Non-pigmented ciliary epithelial cell (primary cell): ENCODE measurements at places on chromosomes 3 and 15.

- DNase-seq: no peak
Observed at GRCh38 chr3:69324362-69325025, 61.4 kb downstream of the FRMD4B start.

DNA sequence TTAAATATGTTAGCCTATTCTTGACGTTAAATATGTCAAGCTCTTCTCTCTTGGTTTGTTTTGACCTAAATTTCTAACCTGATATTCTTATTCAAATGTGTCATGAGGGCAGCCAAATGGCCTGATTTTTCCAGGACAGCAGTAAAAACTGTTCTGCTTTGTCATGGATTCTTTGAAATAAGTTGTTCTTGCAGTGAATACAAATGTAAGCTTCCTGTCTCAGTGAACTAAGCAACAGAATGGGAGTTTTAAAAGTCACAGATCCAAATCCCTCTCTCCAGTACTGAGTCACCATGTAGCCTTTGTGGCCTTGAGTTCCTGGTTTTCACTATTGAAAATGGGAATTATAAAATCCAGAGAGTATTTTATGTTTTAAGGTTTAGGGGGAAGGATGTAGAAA lies 301.8 kb downstream of the NLGN1 start:
- DNase-seq: no peak

DNA sequence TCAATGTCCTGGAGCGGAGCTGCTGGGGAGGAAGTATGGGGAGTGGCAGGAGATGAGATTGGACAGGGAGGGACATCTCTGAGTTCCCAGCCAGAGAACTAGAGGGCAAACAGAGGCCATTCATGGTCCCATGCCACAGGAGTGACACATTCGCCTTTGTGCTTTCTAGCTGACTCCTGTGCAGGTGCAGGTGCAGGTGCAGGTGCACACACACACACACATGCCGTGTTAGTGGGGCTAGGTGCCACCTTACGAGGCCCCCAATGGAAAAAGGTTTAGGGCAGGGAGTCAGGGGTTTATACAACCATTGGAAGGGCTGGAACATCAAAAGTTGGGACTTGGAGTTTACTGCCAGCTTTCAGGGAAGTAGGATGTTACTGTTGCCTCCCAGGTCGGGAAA lies 52.0 kb downstream of the TPRA1 start:
- DNase-seq: no peak

DNA sequence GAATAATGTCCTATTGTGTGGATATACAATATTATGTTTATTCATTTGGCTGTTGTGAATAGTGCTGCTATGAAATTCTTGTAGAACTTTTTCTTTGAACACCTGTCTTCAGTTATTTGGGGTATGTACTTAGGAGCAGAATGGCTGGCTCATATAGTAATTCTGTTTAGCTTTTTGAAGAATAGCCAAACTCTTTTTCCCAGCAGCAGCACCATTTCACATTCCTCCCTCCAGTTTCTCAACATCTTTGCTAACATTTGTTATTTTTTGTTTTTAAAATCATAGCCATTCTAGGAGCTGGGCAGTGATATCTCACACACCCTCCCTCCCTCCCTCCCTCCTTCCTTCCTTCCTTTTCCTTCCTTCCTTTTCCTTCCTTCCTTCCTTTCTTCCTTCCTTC lies 39.7 kb downstream of the LSM3 start:
- DNase-seq: no peak

DNA sequence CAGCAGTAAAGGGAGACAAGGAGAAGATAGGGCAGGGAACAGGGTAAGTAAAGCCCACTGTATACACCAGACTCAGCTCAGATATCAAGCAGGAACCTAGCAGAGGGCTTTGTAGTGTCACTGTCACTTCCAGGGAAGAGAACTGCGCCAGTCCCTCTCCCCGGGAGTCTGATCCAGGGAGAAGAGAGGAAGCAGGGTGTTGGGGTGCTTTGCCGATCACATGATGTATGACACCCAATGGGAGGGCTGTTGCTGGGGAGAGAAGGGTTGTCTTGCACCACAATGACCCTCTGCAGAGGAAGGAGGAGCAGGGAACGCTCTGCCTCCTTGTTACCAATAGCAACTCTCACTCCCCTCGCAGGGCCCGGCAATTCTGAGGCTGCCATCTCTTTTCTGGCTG lies 147.2 kb upstream of the SLC2A2 start:
- no peak for DNase-seq

DNA sequence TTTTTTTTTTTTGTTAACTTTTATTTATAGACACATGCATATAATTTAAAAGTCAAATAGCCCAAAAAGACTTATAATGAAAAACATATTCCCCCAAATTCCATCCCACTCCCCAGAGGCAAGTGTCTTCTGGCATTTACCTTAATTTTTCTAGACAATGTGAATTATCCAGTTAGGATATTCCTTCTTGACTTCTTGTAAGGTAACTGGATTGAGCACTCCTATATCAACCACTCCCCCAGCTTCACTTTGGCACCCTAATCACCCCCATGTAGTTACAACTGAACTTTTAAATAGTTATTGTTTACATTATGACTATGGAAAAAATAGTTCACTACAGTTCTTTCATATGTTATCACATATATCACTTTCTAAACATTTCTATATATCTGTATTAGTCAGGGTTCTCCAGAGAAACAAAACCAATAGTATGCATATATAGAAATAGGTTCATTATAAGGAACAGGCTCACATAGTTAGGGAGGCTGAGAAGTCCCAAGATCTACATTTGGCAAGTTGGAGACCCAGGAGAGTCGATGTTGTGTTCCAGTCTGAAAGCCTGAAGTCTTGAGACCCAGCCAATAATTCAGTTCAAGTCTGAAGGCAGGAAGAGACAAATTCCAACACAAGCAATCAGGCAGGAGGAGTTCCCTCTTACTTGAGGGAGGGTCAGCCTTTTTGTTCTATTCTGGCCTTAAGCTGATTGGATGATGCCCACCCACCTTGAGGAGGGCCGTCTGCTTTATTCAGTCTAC lies 175.8 kb downstream of the THSD4 start:
- DNase-seq: no peak

DNA sequence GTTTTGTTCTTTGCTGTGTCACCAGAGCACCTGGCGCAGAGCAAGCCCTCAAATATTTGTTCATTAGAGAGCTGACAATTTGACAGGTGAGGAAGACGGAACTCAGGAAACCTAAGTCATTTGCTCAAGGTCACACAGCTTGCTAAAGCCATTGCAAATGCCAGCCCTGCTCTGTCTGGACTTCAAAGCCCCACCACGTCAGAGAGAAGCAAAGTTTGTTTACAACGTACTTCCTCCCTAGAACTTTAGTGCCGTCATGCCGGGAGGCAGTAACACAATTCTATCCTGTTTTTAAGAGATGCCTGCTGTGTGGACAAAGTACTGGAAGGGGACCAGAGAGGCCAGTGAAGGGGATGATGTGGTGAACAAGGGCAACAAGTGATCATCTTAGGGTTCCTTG lies 216.6 kb upstream of the PRICKLE2 start:
- no peak for DNase-seq

GRCh38 chr15:56587686-56588085 lies 122.7 kb upstream of the MNS1 start:
- no peak for DNase-seq

DNA sequence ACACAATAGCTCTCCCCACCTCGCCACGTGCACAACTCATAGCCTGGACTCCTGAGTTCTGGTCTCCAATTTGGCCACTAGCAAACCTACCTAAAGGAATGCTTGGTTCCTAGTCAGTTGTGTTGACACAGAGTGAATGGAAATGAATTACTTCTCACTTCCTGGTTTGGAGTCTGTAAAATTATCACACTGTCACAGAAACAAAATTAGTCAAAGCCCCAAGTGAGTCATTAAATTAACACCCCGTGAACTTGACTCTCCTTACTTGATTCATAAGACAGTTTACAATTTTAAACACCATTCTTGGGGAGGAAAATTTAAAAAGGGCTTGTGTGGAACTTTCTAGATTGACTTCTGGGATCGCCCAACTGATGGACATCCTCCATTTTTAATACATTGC lies 276.2 kb upstream of the CTNNB1 start:
- no peak for DNase-seq
